ENCODE measurements at places on chromosomes 16 and 17. TPM values are rescaled to one million over a fixed set of nuclear protein-coding genes. Genes with fewer than 3 reads are reported as not detected.

DNA sequence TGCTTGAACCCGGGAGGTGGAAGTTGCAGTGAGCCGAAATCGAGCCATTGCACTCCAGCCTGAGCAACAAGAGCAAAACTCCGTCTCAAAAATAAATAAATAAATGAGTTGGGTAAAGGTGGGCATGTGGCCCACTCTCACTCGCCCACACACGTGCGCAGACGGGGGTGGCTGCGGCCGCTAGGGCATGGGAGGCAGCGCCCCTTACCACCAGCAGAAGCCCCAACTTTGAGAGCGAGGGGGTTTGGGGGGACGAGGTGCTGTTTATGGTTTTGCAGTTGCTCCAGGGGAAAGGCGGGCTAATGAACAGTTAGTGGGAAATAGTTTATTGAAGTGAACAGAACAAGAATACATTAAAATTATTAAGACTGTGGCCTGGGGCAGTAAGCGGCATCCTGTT lies 14.9 kb upstream of the RBFOX3 start:
- H3K4me1 ChIP-seq, result peaks cover 17% of the 10 kb centered on the region
- no peak overlapping the region for H3K27ac ChIP-seq
- no peak overlapping the region for H3K4me3 ChIP-seq
- no peak for DNase-seq
- no peaks in the 10 kb centered on the region for H3K27me3 ChIP-seq
- H3K36me3 ChIP-seq, result no peaks in the 10 kb centered on the region

DNA sequence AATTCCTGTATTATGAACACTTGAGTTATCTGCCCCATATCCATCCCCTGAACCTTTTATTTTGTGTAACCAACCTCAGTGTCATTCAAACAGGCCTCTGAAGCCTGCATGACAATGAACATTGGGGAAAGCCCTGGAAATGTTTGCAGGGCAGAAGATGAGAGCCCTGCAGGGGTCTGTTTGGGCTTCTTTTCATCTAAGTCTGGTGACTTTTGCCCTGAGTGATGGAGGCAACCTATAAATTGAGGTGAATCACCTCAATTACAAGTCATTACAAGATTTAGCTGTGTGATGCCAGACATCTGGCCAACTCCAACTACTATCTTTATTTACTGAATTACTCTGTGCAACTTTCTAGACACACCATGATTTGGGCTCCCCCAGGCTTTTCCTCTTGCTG lies 189.2 kb downstream of the MAF start:
- H3K27ac ChIP-seq, result no peak overlapping the region
- no peak overlapping the region for H3K4me3 ChIP-seq
- no peaks in the 10 kb centered on the region for H3K36me3 ChIP-seq
- DNase-seq, result no peak

The DNAAF8 gene
- total RNA-seq, result not detected

The CCDC144A gene
- total RNA-seq, result 3.2 TPM

The SLC52A1 gene
- 1.3 TPM for total RNA-seq

DNA sequence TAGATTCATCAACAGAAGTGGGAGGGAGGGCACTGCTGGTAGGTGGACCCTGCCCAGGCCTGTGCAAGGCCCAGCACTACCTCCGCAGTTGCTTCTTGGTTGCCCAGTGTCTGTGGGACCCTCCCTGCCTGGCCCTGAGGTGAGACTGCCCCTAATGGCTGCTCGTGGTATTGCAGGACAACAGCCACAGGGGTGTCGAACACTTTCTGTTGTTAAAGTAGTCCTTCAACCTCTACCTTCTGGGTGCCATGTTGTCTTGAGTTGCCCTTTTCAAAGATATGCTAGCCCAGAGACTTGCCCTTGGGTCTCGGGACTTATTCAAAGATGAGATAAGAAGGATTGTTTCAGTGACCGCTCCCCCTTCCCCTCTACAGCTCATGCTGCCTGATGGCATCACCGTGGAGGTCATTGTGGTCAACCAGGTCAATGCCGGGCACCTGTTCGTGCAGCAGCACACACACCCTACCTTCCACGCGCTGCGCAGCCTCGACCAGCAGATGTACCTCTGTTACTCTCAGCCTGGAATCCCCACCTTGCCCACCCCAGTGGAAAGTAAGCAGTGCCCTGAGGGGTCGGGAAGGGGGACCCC lies 29.1 kb downstream of the AKAP1 start:
- H3K27ac ChIP-seq, result no peak overlapping the region
- H3K27me3 ChIP-seq, result no peaks in the 10 kb centered on the region
- 0 out of 2 replicates have a peak, but pooled peaks cover 4% of the 10 kb centered on the region for H3K4me1 ChIP-seq
- DNase-seq, result peak; percentile 79

DNA sequence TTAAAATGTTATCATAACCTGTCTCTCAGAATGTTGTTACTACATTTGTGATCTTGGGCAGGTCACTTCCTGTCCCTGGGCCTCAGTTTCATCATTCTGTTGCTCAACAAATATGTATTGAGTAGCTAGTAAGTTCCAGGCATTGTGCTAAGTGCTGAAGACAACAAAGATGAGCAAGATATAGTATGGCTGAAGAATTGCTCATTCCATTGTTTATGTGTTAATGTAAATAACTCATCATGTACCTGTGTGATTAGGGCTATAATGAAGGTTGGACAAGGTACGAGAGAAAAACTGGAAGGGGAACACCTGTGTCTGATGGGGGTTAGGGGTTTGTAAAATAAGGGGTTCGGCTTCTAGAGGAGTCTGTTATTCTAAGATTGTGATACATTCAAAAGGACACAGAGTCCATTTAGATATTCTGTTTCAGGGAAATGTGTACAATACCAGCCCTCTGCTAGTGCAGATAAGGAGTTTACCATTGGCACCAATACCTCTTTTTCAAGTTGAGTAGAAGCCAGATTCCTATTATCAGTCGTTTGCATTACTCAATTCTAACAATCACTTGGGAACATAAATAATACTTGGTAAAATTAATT lies 20.0 kb downstream of the TUBG1 start:
- no peaks in the 10 kb centered on the region for H3K36me3 ChIP-seq
- no peak for DNase-seq
- no peak overlapping the region for H3K4me3 ChIP-seq

The FZD2 gene
- 7.6 TPM for total RNA-seq

GRCh38 chr16:57585051-57585687 lies 42.7 kb downstream of the ADGRG5 start:
- H3K4me1 ChIP-seq, result no peaks in the 10 kb centered on the region
- no peak for DNase-seq
- H3K4me3 ChIP-seq, result no peak overlapping the region
- H3K27me3 ChIP-seq, result 0 out of 2 replicates have a peak, but pooled peaks cover 3% of the 10 kb centered on the region
- H3K27ac ChIP-seq, result no peak overlapping the region
- no peaks in the 10 kb centered on the region for H3K36me3 ChIP-seq

DNA sequence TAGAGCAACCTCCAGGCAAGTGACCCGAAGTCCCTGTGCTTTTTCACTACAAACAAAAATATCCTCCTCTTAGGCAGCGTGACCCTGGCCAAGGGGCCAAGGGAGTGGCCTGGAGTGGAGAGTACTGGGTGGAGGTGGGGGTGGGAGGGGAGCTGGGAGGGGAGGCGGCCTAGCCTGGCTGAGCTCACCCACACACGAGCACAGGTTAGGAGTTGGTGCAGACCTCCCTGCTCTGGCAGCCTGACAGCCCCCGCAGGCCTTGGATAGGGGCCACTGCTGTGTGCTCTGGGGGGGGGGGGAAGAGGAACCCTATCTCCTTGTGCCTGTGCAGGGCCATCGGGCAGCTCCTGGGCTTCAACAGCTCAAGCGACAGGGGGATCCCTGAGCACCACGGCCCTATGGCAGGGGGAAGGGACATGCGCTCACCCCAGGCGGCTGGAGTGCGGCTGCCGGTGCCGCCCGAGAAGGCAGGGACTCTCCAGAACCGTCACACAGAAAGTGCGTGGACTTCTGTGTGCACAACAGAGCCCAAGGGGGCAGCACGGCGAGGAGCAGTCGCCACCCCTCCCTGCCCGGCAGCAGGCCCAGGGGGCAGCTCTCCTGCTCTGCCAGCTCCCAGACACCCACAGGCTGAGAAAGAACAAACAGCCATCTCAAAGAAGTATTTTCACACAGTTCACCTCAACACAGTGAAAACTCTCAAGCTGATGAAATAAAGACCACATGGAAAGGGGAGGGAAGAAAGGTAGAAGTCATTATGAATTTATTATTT lies 13.3 kb downstream of the SLC16A3 start:
- DNase-seq, result no peak
- H3K27me3 ChIP-seq, result no peaks in the 10 kb centered on the region
- no peaks in the 10 kb centered on the region for H3K4me1 ChIP-seq
- H3K27ac ChIP-seq, result no peak overlapping the region
- H3K4me3 ChIP-seq, result no peak overlapping the region
- H3K36me3 ChIP-seq, result peaks cover 11% of the 10 kb centered on the region

The MTSS2 gene
- total RNA-seq, result 16.5 TPM

DNA sequence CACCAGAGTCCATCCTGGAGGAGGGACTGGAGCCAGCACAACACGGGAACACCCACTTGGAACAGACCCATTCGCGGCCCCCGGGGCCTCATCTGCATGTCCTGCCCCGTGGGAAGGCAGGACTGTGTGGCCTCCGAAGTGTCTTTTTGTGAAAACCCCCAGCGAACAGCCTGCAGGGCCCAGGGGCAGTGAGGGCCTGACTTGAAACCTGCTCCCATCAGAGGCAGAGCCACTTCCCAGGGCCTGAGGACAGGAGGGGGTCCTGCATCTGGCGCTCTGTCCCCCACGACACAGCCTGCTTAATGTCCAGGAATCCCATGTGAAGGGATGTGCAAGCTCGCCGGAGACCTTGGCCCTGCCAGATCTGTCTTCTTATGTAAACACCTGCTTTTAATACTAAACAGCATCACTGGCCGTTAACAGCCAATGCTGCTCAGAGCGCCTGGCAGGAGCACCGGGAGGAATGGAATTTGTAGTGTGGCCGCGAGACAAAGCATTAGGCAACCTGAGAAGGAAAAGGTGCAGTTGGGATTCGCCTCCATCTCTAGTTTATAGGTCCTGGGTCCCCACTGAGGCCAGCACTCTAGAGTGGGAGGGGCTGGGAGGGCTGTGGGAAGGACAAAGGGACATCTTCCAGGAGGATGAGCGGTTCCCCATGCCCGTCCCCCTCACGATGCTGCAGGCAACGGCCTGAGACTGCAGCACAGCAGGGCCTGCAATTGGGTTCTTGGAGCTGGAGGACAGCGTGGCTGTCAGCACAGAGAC lies 9.6 kb upstream of the EVPL start:
- H3K27me3 ChIP-seq, result no peaks in the 10 kb centered on the region
- peak overlapping the region; percentile 59 for H3K27ac ChIP-seq
- peak; percentile 74 for DNase-seq
- H3K4me3 ChIP-seq, result no peak overlapping the region
- peaks cover 10% of the 10 kb centered on the region for H3K4me1 ChIP-seq
- peaks cover 21% of the 10 kb centered on the region for H3K36me3 ChIP-seq
